Fibroblast of skin of scalp (primary cell): ENCODE measurements at places on chromosomes 3 and 15.

DNA sequence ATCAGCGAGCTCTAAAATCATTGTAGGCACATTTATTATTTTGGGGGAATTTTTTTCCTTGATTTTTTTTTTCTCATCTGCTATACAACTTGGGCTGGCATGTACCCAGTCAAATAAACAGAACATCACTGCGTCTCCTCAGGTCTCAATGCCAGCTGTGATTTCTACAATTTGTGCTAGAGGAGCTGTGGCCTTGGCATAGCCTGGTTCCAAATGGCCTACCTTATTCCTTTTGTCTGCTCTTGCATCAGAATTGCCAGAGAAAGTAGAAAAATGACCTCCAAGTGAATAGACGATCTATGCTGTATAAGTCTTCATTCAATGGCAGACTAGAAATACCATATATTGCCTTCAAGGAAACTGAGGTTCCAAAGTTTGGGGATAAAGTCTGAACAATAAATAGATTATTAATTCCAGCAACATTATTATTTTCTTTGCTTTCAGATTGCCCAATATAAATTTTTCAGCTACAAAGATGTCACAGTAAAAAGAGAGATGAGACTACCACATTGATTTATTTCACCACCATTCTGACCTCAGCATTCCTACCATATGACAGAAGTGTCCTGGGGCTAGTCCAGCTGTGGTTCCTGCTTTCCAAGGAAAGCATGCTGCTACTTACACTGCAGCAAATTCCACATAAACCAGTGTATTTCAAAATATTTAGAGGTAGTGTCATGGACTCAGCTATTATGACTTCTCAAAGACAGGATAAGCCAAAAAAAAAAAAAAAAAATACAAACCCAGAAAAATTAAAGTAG, 493.9 kb upstream of the ZNF385D start:
- DNase-seq: peak; percentile 96

GRCh38 chr3:29697989-29698388, 417.1 kb downstream of the RBMS3 start:
- DNase-seq: peak; percentile 82

DNA sequence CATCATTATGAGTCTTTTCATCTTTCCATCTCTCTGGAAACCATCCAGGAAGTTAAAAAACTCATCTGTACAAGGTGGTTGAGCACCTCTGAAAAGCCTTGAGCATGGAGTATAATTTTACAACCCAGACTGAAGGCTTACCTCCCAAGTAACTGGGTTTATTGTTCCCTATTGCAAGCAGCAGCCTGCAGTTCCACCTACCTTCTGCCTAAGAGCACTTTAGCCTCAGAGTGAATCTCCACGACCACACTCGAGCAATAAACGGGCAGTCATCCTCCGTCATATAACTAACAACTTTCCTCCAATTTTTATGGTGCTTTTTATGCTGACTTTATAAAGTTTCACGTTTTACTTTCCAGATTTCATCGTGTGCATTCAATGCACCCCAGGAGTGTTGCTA, 32.8 kb downstream of the OSBPL10 start:
- no peak for DNase-seq

DNA sequence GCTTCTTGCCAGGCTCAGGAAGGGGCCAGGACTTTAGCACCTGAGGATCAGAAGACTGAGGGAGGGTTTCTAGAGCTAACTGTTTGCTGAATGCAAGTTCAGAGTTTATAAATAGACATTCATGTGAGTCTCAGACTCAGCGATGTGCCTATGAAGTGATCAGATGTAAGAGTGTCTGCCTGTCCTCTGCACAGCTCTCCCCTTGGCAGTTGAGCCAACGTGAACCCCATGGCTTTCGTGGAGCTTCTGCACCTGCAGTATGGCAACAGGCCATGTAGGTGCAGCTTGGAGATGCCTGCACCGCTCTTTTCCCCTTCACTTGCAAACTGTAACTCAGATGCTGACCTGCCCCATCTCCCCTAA, 141.9 kb downstream of the CHDH start:
- DNase-seq: no peak

- DNase-seq: no peak
Measured at GRCh38 chr15:39622660-39623516, 42.0 kb downstream of the THBS1 start.

DNA sequence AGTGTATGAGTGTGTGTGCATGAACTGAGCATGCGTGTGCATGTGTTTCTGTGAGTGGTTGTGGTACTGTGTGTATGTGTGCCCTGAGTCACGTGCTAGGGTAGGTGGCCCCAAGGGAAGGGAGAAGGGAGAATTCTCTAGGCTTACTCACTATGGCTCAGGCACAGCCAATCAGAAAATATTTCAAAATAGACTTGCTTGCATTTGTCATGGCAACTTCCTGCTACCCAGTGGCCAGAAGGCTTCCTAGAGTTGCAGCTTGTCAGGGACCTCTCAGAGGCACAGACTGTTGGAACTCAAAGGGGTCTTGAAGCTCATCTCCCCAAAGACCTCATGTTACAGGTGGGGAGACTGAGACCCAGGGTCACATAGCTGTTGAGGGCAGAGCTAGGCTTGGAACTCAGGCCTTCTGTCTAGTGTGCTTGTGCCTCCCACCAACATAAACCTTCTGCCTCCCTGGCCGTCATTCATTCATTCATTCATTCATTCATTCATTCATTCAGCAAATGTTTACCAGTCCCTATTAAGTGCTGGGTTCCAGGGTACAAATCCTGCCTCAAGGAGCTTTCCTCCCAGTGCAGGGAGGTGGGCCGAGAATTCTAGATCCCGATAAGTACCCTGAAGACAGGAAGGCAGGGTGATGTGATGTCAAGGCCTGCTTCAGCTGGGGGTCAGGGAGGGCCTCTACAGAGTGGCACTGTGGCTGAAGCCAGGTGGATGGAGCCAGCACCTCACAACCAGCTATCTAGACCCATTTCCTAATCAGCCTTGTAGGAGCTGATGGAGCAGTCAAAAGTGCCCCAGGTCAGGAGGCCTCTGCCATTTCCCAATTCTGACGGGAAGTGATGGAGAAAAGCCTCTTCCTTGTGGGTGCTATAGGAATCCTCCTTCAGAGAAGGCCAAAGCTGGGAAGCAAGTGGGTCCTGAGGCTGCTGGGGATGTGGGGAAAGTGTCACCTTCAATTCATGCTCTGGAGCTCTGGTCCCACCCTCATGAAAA, 10.9 kb upstream of the RFT1 start:
- DNase-seq: peak; percentile 78
